ENCODE measurements at places on chromosomes 6 and 20.

DNA sequence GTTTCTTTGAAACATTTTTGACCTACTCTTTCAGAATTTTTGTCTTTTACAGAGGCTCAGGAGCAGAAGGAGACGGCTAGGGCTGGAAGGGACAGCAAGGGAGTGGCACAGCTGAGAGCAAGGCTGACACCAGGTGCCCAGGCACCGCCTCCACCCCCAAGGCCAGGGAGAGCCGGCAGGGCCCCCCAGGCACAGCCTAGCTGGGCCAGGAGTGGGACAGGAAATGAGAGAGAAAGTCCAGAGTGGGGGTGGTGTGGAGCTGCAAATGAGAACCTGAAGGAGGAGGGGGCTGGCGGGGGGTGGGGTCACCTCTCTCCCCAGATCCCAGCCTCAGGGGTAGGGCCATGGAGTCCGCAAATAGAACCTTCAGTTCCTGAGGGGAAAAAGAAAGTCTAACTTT, 236.7 kb downstream of the CDC5L start:
- DNase-seq, result no peak

- no peak for DNase-seq
Observed at GRCh38 chr6:124254941-124255685, 451.4 kb downstream of the NKAIN2 start.

- no peak for DNase-seq
Observed at GRCh38 chr20:36865861-36866149, 10.1 kb upstream of the TLDC2 start.

GRCh38 chr6:157756708-157757429, 66.2 kb upstream of the SNX9 start:
- DNase-seq, result peak; percentile 46

DNA sequence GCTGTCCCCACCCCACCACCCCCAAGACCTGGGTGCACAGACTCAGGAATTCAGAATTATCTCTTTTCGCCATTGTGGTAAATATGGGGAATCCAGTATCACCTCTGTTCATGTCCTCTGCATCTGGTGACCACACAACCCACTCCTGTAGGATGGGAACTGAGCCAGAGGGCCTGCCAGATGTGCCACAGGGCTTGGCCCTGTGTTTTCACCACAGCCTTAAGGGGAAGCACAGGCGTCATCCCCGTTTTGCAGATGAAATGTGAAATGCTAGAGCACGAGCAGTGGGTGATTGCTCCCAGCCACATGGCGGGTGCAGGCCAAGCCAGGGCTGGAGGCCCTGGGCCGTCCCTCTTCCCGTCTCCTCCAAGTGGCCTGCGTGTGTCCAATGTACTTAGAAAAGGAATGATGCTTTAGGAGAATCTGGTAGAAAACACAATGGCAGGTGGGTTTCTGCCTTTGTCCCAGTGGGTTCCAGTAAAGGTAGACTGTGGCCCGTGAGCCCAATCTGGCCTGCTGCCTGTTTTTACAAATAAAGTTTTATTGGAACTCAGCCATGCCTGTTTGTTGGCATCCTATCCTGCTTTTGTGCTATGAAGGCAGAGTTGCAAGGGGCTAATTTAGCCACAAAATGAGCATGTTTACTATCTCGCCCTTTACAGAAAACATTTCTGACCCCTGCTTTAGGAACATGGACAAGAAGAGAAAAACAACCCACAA, 309.2 kb downstream of the CDH4 start:
- no peak for DNase-seq

- no peak for DNase-seq
Observed at GRCh38 chr6:157226761-157227160, 96.6 kb downstream of the TMEM242 start.

DNA sequence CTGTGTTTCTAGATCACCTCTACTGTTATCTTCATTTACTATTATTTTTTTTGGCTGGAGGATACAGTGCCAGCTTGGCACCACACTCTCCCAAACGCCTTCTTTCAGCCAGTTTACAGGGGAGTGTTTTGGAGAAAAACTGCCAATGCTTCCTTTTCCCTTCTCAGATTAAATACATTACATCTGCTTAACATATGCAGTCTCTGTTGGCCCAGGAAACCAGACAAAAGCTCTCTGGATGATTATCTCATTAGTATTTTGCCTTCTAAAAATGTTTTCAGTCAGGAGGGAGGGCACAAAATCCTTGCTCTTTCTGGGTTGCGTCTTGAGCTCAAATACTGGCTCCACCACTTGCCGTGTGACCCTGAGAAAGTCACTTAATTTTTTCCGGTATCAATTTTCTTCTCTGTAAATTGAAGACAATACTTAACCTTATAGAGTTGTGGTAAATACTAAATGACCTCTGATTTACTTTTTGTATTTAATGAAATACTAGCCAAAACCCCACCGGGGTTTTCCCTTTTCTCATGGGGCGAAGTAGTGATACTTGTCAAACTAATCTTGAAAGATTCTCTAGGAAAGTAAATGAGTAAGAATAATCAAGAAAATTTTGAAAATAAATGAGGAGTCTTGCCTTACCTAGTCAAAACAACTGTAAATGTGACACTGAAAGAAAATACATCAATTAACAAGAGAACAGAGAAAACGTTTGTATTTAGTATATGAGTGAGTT, 146.2 kb downstream of the MMS22L start:
- DNase-seq, result no peak

GRCh38 chr6:143179901-143180612, 119.4 kb downstream of the AIG1 start:
- no peak for DNase-seq

GRCh38 chr6:133548423-133549159, 307.4 kb downstream of the EYA4 start:
- no peak for DNase-seq

DNA sequence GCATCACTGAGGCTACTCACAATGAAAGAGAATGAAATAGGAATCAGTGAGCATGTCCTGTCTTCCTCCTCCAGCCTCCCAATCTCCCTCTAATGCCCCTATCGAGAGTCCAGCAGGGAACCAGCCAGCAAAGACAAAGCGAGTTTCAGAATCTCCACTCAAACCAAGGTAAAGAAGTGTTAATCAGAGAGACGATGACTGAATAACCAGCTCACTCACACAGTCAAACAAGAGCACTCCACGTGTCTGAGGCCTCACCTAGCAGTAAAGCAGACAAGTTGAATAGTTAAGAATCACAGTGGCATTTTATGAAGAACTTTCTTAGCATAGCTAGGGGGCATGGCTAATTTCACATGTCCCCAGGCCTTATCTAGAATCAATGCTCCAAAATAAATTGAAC, 3.3 kb upstream of the TREM1 start:
- no peak for DNase-seq

DNA sequence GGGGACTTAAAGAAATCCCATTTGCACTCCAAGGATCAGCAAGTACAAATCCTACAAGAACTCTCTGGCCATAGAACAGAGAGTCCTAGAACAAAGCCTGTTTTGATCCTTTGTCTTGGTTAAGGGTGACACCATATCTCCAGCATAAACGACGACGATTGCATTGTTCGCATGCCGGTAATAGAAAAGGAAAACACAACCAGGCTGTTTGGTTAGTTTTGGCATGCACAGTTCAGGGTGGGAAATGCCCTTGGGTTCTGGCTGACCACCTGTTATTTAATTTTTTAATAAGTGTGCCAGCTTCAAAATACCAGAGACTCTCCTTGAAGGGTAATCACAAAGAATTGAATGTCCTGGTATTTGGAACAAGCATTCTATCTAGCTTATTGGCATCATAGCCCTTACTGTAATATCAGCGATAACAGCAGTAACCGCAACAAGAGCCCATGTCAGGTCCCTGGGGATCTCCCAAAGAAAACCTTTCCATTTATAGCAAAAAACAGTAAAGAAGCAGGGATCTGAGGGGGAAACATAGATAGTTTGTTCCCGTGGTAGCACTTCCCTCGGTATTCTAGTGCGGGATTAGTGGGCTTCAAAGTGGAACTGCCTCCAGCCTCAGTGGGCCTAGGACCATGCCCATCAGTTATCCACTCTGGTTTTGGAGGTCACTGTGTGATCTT, 77.1 kb downstream of the TMEM170B start:
- no peak for DNase-seq

GRCh38 chr6:108549741-108550140, 11.0 kb upstream of the FOXO3 start:
- DNase-seq, result no peak

GRCh38 chr6:122645256-122645655, 35.1 kb downstream of the PKIB start:
- DNase-seq, result no peak

DNA sequence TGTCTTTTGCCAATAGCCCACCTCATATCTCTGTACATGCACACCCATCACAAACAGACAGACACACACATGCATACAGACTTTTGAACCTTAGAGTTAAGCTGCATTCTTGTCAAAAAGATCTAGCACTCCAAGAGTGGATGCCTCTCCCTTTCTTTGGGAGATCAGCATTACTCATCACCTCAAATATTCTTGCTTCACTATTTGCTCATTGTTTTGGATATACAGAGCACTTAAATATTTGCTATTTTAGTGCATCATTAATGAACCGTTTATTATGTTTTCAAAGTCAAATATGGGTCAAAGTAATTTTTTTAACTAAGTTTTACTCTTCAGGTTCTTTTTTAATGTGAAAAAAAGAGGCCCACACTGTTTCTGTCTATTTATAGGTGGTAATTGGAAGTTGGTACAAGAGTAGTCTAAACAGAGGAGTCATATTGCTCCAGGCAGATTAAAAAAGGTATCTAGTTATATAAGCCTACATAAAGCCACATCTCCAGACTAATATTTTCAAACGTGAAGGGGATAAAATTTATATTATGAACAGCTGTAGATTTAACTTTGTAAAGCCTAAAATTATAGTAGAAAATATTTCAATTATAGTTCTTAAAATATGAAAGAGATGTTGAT, 102.6 kb downstream of the FLRT3 start:
- DNase-seq, result no peak

- no peak for DNase-seq
Observed at GRCh38 chr6:35310265-35310831, 12.7 kb downstream of the DEF6 start.

DNA sequence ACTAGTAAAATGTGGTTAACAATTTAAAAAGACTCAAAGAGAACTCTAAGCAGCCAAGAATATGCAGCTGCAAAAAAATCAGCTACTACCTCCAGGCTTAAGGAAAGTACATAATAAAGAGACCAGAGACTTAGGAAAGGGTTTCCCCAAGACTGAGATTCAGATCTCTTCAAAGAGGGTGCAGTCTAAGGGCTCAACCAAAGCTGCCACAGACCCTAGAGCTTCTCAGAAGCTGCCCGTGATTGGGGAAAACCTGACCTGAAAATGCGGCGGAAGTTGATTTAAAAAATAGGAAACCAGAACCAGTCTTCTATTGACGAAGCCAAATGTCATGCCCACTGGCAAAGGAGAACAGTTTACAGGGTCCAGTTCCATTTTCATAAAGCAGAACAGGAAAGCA, 516.8 kb upstream of the MARCKS start:
- DNase-seq, result no peak

Measured in stimulated activated CD8-positive, alpha-beta memory T cell treated with anti-CD3 and anti-CD28 coated beads, Interleukin-7, amount 100 ng/mL, for 1 hour (primary cell).